Stimulated activated CD4-positive, alpha-beta T cell treated with anti-CD3 and anti-CD28 coated beads, Interleukin-12 subunit alpha, Interleukin-12 subunit beta, amount 100 ng/mL, for 4 hours (primary cell): ENCODE measurements at places on chromosomes 7 and 10.

GRCh38 chr7:5077740-5078139, 32.1 kb downstream of the RBAK start:
- no peak for DNase-seq

DNA sequence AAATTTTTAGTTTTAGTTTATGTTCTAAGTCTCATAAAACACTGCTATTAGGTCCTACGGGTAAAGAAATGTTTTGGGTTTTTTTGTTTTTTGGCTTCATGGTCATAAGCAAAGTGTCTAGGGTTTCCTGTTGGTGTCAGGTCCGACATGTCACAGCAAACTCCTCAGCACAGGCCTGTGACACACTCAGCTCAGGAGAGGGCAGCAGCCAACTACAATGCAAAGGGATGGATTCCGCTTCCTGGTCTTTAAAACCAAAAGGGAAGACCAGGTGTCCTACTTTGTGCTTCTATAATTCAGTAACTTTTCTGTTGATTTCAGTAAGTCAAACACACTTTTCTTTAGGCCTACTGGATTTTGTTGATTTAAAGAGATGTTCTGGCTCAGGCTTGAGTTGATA, 83.8 kb upstream of the MACROH2A2 start:
- no peak for DNase-seq

GRCh38 chr7:156514851-156515250, 125.7 kb upstream of the RNF32 start:
- DNase-seq = no peak

- no peak for DNase-seq
Measured at GRCh38 chr7:53101026-53101425, 65.6 kb downstream of the POM121L12 start.

DNA sequence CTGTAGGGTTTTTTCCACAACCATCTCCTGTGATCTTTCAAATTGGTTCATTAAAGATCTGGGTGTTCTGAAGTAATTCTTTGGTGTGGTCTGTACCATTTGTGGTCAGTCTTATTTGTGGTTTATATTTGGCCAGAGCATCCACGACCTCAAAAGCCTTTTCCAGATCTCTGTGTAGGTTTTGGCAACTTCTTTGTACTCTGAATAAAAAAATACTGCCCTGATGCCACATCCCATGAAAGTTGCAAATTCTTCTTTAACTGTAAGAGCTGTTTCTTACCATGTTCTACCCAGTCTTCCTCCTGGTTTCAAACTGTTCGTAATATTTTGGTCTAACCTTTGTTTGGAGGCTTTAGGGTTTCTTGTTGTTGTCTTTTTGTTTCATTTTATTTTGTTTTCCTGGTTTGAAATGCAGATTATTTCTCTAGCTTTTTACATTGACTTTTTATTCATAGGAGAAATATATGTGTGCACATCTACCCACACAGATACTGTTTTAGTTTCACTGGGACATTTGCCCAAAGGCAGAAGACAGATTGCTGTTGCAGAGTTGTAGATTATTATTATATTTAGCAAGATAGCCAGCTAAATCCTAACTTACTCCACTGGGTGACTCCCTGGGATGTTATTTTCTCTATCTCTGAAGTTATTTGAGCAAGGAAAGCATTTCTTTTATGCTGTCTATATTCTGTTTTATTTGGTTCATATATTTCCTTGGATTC, 123.2 kb upstream of the SAMD8 start:
- DNase-seq = no peak

GRCh38 chr10:97974526-97975525, 55.6 kb downstream of the CRTAC1 start:
- no peak for DNase-seq

DNA sequence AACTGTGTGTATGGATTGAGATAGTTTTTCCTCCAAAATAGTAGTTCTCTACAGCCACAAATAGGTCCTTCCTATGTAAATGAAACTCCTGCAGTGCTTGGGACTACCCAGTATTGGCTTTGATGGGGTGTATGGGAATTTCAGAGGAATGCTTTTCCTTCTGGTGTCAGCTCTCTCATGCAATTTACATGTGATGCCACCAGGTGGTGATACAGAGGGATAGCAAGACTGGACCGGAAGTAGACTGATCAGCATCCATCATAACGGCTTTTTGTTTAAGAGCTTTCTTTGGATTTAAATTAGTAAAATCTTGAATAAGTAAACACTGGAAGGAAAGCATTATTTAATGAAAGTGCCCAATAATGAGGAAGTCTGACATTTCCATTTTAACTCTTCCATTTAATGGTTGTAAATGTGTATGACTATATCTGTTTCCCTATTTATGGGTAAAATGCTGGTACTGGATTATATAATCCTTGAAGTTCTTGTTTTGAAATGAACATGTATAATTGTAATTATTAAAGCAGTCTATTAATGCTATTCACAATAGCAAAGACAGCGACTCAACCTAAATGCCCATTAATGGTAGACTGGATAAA, 22.7 kb downstream of the DYNC1I1 start:
- DNase-seq = no peak

GRCh38 chr10:33235251-33235884, 99.1 kb downstream of the NRP1 start:
- DNase-seq = no peak

- no peak for DNase-seq
Measured at GRCh38 chr7:47147213-47147631, 434.7 kb downstream of the TNS3 start.

DNA sequence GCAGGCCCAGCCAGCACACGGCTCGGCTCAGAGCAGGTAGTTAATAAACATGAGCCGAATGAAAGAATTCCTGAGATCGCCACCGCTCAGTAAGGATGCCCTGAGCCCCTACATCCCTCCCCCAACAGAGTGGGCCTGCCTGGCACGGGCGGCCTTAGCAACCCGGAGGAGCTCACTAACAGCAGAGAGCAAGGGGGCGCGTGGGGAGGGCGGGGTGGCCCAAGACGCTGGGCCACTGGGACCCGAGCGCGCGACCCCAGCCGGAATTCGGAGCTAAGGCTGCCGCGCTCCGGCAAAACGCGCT, 403 bp upstream of the ENO4 start:
- DNase-seq = no peak

DNA sequence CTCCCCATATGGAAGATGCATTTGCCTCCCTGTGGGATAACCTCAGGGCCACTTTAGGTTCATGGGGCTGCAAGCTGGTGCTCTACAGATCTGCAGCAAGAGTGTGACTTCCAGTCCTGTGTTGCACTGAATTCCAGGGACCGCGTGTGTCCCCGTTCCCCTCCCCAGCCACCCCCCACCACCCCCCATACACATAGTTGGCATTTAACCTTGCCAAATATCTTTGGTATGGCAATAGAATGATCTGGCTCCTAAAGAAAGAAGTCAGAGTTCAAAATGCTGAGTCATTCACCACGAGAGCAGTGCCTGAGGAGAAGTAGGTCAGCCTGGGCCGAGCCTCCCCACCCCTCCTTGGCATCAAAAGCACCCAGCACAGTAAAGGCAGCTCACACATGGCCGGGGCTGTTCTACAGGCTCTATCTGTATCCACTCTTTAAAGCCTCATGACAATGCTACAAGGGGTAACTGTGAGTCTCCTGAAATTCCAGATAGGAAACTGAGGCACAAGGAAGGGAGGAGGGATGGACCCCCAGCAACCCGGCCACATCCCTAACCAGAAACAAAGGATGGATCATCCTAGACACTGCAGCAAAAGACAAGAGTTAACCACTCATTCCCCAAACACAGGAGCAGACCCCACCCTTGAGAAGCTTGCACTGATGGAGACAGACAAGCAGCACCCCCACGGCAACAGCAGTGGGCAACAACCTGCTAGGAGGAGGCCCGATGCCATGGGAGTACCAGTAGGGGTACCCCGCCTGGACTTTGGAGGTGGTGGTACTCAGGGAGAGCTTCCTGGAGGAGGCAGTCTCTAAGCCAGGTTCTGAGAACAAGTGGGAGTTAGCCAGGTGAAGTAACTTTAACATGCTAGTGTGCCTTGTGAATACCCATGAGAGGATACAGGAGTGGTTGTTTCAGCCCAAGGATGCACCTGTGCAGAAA, 70.3 kb upstream of the NANOS1 start:
- DNase-seq = no peak

- DNase-seq = no peak
Measured at GRCh38 chr7:153532326-153532725, 519.9 kb upstream of the DPP6 start.

DNA sequence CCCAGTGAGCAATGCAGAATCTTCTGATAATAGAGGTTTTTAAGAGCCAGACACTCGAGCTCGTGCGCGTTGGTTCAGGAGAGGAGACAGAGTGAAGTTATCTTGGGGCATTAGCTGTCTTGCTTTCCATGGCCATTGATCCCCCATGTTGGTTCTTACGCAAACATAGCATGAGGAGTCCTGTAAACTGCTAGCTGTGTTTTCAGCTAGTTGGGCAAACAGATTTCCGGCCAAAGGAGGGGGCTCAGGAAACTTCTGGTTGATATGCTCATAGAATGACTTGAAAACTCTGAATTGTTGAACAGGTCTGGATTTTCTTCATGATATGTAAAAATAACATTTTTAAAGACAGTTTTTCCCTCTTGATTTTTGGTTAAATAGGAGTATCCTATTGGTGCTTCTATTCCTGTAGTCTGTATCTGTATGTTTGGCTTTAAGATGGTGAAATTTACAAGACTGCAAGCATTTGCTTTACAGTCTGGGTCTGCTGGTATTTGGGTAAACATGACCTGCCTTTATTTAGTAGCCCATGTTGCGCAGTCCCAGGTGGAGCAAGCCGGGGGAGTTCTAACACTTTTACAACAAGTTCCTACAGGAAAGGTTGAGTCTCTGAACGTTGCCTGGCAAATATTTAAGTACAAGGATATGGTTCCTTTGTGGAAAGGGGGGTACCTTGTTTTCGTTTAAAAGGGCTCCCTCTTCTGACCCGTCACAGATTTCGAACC, 218.4 kb upstream of the KCND2 start:
- no peak for DNase-seq

DNA sequence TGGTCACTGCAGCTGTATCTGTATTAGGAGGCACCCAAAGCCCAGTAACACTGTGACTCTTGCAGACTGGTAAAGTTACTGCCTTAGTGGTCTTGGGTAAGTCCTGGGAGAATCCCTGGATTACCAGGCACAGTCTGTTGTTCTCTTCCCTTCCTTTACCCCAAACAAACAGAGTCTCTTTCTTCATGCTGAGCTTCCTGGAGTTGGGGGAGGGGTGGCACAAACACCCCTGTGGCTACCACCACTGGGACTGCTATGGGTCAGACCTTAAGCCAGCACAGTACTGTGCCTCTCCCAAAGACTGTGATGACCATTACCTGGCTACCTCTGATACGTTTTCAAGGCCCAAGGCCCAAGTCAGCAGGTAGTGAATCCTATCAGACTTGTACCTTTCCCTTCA, 59.9 kb upstream of the FAM3C start:
- no peak for DNase-seq

DNA sequence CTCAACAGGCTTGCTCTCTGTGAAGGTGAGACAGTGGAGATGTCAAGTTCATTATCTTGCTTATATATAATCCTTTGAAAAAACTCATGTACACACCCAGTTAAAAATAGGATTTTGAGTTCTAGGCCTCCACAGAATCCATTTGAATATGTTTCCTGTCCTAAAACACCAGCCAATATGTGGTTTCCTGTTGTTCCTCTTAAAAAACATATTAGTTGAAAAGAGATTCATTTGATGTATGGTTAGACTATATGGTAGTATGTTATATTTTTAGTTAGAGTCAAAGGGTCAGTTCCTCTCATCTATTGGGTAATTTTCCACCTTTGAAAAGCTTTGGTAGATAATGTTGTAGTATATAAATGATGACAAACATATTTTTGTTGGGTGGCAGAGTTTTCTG, 16.0 kb downstream of the PPP1R9A start:
- DNase-seq = no peak

DNA sequence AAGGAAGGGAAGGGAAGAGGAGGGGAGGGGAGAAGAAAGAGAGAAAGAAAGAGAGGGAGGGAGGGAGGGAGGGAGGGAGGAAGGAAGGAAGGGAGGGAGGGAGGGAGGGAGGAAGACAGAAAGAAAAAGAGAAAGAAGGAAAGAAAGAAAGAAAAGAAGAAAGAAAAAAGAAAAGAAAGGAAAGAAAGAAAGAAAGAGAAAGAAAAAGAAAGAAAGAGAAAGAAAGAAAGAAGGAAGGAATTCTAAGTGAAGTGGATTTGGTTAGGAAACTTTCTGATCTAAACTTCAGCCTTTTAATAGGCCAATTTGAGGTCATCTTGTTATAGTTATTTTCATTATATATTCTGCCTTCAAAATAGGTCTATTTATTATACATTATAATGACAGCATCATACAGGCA, 4.3 kb downstream of the CAV2 start:
- no peak for DNase-seq

- no peak for DNase-seq
Measured at GRCh38 chr7:88344956-88345832, 38.5 kb upstream of the STEAP4 start.

GRCh38 chr7:14924398-14924797, 21.8 kb upstream of the DGKB start:
- no peak for DNase-seq

DNA sequence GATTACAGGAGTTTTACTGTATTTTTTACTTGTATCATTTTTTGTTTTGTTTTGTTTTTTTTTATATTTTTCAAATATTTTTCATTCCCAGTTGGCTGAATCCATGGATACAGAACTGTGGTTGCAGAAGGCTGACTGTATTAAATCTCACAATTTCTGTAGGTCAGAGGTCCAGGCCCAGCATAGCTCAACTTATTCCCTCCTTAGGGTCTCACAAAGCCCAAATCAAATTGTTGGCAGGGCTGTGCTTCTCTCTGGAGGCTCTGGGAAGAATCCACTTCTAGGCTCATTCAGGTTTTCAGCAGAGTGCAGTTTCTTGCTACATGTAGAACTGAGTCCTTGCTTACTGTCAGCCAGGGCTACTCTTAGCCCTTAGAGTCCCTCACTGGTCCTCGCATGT, 22.6 kb downstream of the TSPAN14 start:
- no peak for DNase-seq

- no peak for DNase-seq
Measured at GRCh38 chr7:30914596-30914995, 2.9 kb downstream of the AQP1 start.

- no peak for DNase-seq
Measured at GRCh38 chr10:62025901-62026879, 124.7 kb downstream of the ARID5B start.

- DNase-seq = no peak
Measured at GRCh38 chr10:119268428-119268827, 61.1 kb downstream of the GRK5 start.

- no peak for DNase-seq
Measured at GRCh38 chr10:51405580-51406351, 293.6 kb downstream of the CSTF2T start.

GRCh38 chr10:97518301-97519043, 19.7 kb downstream of the UBTD1 start:
- no peak for DNase-seq

- no peak for DNase-seq
Measured at GRCh38 chr10:33708561-33708960, 374.1 kb upstream of the NRP1 start.

GRCh38 chr10:133342942-133343341, 4.2 kb upstream of the PRAP1 start:
- DNase-seq = no peak
